Activated CD4-positive, alpha-beta T cell treated with anti-CD3 and anti-CD28 coated beads for 1 hour (primary cell): ENCODE measurements at places on chromosomes 5 and 9.

DNA sequence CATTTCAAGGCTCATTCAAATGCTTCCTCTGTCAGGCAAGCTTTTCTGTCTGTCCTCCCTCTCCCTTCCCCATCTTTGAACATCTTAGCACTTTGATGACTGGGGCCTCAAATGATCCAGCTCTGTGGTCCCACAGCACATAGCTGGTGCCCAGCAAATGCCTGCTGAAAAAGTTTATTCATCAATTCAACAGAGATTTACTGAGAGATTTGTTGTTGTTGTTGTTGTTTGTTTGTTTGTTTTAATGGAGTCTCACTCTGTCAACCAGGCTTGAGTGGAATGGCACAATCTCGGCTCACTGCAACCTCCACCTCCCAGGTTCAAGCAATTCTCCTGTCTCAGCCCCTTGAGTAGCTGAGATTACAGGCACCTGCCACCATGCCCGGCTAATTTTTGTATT is 6.0 kb upstream of the EXOSC2 start:
- no peak for DNase-seq

- no peak for DNase-seq
Observed at GRCh38 chr9:128634651-128635262, 21.9 kb downstream of the DYNC2I2 start.

DNA sequence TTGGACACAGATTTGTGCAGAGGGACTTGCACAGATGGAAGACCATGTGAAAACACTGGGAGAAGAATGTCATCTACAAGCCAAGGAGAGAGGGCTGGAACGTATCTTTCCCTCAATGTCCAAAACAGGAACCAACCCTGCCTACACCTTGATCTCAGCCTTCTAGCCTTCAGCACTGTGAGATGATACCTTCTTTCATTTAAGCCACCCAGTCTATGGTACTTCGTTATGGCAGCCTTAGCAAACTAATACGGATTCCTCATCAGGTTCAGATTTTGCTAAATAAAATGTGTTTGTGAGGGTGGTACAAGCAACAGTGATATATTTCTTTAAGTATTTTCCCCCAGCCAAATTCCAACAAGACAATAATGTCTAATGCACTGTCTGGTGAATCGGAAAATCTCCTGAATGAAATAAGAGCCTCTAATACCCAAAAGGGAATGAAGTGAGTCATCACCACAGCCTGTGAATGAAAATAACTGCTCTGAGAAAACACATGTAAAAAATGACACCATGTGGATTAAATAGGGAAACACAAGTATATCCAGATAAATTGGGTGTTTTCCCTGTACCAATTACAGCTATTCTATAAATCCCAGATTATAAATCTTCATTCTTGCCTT is 182.8 kb upstream of the TARS1 start:
- DNase-seq, result no peak

DNA sequence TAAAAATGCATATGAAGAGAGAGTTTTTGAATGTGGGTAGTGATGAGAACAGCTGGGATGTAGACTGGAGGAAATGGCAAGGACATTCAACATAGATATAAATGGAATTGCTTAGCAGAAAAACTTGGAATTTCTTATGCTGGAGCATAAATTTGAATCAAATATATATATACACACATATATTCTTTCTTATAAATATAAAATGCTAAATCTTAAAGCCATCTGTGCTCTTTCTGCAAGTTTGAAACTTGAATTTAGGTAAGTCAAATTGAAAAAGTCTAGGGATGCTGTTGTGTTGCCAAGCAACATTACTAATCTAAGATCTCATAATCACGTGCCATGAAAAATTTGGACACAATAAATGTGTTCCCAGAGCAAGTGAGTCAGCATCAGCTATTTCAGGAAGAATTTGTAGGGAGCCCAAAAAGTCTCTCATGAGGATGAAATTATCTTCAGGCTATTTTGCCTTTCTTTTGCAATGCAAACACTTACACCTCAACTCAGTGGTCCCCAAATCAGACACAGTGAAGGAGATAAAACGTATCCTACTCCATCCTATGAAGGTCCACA is 58.4 kb upstream of the ALDH1A1 start:
- no peak for DNase-seq

- no peak for DNase-seq
Observed at GRCh38 chr5:133396187-133396741, 216.1 kb downstream of the FSTL4 start.

- no peak for DNase-seq
Observed at GRCh38 chr9:121781145-121781548, 129.7 kb downstream of the DAB2IP start.

GRCh38 chr5:43007246-43007910 is 32.7 kb downstream of the ANXA2R start:
- DNase-seq, result peak; percentile 68

DNA sequence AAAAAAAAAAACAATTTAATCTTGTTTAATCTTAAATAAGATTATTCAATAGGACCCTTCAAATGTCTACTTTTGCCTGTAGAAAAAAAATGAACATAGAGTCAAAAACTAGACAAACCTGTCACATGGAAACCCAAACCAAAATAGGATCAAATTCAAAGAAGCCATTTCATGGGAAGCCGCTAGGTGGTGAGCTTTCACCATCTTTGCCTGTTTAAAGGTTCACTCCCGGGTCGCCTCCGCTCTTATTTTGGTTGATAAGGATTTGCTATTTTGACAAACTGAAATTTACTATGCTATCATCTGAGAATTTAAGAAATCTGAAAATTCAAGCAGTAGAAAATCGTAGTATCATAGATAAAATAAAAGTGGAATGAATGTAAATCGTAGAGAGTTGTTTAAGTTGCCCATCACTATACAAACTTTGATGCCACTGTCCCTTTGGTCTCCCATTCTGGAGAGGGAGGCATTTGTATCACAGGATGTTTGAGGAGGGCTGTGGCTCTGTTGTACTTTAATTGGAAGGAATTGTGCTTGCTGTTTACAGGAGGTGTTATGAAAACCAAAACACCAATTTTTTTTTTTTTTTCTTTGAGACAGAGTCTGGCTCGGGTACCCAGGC is 43.5 kb upstream of the DNAH5 start:
- no peak for DNase-seq

GRCh38 chr9:126149661-126150060 is 177.0 kb upstream of the MVB12B start:
- DNase-seq, result no peak

GRCh38 chr9:115637661-115638060 is 515.9 kb upstream of the PAPPA start:
- DNase-seq, result no peak

GRCh38 chr9:68847765-68848164 is 142.7 kb downstream of the PIP5K1B start:
- DNase-seq, result no peak

DNA sequence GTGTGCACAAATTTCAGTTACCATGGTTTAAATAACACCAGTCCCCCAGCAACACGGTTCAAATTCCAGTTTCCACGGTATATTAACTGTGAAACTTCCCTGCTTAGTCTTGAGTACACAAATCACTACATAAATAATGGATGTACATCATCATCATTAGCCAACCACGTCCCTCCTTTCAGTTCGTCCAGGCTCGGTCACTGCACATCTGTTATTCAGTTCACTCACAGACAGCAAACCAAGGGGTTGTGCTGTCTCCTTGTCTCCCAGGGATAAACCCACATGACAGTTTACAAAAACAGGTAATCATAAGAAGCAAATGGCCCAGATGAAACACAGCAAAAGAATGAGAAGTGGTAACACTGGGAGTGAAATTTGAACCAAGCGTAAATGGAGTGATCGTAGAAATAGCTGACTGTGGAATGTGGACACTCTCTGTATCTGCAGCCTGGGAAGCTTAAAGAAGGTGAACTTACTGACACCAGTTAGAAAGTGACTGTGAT is 61.0 kb upstream of the RAD23B start:
- no peak for DNase-seq

- no peak for DNase-seq
Observed at GRCh38 chr5:13348568-13348967, 595.9 kb downstream of the DNAH5 start.

GRCh38 chr5:9233712-9234111 is 312.2 kb downstream of the SEMA5A start:
- DNase-seq, result no peak

DNA sequence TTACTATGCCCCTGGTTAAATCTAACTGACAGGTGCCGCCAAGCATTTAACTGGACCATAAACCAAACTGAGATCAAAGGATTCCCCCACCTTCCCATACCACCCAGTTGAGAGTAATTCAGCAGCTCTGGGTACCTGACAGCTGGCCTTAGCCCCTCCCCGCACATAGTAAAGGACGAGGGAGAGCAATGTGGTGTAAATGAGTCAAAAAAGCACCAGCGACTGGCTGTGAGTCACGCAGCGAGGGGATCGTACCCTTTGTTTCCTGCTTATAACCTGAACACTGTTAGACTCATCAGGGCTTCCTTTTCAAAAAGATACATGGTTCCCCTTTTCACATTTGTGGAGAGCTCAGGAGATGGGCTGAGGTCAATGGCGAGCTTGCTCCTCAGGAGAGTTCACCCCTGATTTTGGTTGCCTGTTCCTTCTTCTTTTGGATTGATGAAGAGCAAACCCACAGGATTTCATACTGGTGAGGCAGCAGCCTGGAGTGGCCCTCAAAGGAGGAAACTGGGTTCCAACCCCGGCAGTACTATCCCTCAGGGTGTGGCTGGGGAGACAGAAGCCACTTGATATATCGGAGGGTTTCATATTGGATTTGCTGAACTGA is 71.5 kb downstream of the ANKRD33B start:
- DNase-seq, result peak; percentile 42

- no peak for DNase-seq
Observed at GRCh38 chr5:109173036-109173794, 236.6 kb downstream of the PJA2 start.

GRCh38 chr9:32414856-32415255 is 30.4 kb downstream of the ACO1 start:
- DNase-seq, result no peak

DNA sequence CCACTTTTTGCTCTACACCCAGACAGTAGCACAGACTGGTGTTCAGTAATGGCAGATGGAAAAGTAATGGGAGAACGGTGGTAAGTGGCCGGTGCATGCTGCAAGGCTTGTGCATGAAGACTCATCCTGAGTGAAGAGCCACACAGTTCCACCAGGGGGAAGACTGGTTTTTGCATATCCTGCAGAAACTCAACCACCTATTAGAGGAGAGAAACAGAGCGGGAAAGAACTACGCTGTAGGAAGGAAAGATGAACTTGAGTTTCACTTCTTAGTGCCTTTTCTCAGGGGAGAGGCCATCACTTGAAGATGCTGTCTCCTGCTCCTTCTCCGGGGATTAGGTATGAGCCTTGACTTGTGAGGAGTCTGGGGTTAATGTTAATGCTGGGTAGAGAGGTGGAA is 9.4 kb upstream of the PRSS3 start:
- DNase-seq, result no peak

- DNase-seq, result no peak
Observed at GRCh38 chr5:107698286-107698685, 27.5 kb upstream of the EFNA5 start.

GRCh38 chr5:45060724-45061123 is 252.0 kb downstream of the MRPS30 start:
- DNase-seq, result no peak

- DNase-seq, result no peak
Observed at GRCh38 chr5:40627706-40628105, 52.0 kb upstream of the PTGER4 start.

DNA sequence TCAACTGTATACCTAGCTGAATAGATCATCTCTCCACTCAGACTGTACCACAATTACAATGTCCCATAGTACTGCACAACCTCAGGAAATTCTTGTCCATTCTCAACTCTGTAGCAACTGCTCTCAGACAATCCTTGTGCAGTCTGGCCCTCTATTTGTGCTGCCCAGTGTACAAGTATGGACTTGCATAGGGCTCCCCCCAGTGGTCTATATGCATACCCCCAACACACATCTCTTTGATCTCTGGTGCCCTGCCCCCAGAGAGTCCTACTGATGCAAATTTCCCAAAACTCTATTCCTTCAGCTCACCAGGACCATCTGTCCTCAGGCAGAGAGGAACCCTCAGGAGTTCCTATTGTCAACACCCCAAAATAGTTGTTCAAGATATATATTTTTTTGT is 205.3 kb downstream of the SLCO4C1 start:
- DNase-seq, result no peak

DNA sequence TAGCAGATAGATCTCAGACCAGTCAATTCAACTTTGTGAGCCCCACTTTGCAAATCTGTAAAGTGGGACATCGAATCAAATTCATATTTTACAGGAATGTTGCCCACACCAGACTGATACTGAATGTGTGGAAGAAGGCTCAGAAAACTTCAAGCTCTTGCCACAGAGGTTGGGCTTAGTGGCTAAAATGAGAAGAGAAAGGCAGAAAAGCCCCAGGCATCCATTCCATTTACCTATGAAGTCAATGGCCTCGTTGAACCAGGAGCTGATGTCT is 1.7 kb downstream of the DUSP1 start:
- DNase-seq, result no peak

- no peak for DNase-seq
Observed at GRCh38 chr9:109459423-109459822, 38.7 kb downstream of the PTPN3 start.

- DNase-seq, result no peak
Observed at GRCh38 chr5:170701334-170701733, 82.2 kb upstream of the GABRP start.

GRCh38 chr5:121737120-121737519 is 114.6 kb upstream of the FTMT start:
- DNase-seq, result no peak

DNA sequence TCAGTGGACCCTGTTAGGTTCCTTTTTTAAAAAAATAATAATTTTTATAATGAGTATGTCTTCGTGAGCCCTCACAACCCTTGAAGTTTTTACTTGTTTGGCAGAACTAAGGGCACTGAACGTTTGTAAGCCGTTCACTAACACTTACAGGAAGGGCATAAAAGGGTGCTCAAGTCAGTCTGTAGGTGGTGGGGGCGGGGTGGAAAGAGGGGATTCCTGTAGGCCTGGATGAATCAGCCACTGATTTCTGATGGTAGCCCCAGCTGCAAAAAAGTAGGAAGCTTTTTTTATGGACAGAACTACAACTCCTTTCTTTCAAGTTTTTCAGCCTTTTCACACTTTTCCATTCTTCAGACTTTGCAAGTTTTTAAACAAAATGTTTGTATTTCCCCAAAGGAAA is 35.8 kb downstream of the PIK3R1 start:
- DNase-seq, result peak; percentile 35

DNA sequence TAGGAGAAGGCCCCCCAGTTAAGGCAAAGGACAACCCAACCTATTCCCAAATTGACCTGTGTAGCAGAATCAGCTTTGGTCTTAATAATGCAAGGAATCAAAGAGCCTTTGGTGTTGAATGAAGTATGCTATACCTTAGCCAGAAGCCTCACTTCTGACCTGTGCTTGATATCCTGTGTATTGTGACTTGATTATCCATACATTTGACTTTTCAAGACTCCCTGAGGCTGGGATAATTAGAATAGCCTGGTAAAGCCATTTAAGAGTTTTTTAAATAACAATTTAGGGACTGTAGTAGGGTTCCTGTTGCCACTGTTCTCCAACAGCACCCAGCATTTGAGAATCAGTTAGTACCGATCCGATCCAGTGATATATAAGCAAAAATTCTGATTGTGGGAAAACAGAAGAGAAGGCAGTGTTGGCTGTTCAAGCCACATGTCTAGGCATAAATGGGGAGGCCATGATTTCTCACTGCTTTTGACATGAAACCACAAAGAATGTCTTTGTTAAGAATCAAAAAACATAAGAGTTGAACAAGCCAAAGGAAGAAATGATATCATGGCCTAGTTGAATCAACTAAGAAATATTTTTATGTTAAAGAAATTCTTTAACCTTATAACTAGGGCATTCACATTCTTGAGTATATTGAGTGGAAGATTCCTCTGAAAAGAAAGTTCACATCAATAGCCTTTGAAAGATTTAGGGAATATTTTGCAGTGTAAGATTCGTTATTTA is 98.9 kb downstream of the F2RL2 start:
- DNase-seq, result no peak
